NCI-H1930 (cell line): ENCODE measurements at places on chromosomes 16 and 17.
A peak's percentile ranks its signal among the peaks of the same experiment; 100 is the strongest.

GRCh38 chr16:54938212-54939028 is 7.8 kb downstream of the IRX5 start:
- no peak for DNase-seq

- DNase-seq, result no peak
Observed at GRCh38 chr16:66070140-66070917, 296.2 kb upstream of the CDH5 start.

- DNase-seq, result peak; percentile 85
Observed at GRCh38 chr16:89972244-89973234, 24.0 kb downstream of the DEF8 start.

- no peak for DNase-seq
Observed at GRCh38 chr17:65163990-65164495, 26.9 kb downstream of the RGS9 start.

- no peak for DNase-seq
Observed at GRCh38 chr16:11020792-11021551, 76.6 kb downstream of the CLEC16A start.

GRCh38 chr17:45137561-45138305 is 2.2 kb downstream of the ACBD4 start:
- no peak for DNase-seq

DNA sequence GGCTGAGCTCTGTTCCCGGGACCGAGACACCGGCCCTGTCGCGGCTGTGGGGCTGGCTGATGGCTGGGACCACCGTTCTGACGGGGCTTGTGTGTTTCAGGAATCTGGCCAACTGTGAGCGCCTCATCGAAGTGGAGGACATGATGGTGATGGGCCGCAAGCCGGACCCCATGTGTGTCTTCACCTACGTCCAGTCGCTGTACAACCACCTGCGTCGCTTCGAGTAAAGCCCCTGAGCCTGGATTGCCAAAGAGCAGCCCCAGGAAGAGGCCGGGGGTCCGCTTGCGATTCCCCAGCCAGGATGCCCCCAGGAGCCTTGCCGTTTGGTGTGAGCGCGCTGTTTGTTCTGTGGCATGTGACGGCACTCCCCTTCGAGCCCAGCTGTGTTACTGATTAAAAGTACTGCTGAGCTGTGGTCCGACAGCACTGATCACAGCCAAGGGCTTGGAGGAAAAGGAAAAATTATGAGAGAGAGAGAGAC is 23.0 kb downstream of the SMTNL2 start:
- no peak for DNase-seq

DNA sequence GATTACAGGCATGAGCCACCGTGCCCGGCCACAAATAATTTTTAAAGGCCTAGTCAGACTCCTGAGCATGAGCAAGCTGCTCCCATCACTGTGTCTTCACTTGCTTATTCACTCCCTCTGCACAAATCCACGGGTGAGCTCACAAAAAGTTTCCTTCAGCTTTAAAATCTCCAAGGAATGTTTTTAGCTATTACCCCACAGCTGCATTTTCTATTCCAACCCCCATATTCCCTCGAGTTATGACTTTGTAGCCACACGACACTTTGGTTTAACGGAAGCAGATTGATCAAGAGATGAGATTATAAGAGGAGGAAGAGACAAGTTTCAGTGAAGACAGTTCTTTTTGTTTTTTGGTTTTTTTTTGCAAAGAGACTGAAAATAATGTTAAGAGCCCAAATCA is 49.1 kb upstream of the SLC25A19 start:
- no peak for DNase-seq

DNA sequence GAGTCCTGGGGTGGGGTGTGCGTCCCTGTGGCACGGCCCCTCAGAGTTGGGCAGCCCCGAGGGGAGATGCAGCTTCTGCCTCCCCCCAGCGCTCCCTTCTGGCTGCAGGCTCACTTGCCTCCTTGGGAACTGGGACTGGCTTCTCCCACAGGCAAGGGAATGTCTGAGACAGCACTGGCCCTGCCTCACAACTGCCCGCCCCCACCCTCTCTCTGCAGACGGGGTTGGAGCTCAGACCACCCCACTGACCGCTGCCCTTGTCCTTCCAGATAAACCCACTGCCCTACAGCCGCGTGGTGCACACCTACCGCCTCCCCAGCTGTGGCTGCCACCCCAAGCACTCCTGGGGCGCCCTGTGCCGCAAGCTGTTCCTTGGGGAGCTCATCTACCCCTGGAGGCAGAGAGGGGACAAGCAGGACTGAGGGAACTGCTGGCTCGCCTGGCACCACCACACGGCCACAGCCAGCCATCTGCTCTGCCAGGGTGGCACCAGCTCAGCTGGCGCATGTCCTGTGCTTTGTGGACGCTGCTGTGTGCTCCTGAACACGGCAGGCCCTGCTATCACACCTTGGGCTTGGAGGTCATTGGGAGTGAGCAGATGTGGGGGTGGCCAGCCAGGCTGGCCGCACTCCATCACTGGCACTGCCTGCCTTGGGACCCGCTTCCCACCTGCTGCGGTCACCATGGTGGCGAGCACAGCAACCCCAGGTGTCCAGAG is 7.1 kb upstream of the RAB40C start:
- DNase-seq, result no peak
